ENCODE measurements at places on chromosomes 3 and 15.

- no peak for DNase-seq
These were observed 152.3 kb upstream of the STAC start for GRCh38 chr3:36227980-36228379.

- no peak for DNase-seq
These were observed 563.5 kb upstream of the TBL1XR1 start for GRCh38 chr3:177760803-177761202.

GRCh38 chr15:70318594-70319465 is 221.1 kb upstream of the TLE3 start:
- DNase-seq: no peak

GRCh38 chr3:149310796-149311534 is 22.5 kb downstream of the TM4SF18 start:
- DNase-seq: no peak

GRCh38 chr3:129548104-129548965 is 5.4 kb downstream of the H1-8 start:
- DNase-seq: no peak

GRCh38 chr3:10808974-10809373 is 7.1 kb upstream of the SLC6A11 start:
- DNase-seq: no peak

DNA sequence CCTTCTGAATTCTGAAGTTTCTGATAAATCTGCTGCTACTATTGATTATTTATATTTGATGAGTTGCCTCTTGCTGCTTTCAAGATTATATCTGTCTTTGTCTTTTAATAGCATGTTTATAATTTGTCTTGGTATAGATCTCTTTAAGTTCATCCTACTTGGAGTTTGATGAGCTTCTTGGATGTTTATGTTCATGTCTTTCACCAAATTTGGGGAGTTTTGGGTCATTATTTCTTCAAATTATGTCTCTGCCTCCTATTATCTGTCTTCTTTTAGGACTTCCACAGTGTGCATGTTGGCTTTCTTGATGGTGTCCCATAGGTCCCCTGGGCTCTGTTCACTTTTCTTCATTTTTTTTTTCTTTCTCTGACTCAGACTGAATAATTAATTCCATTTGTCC is 32.3 kb upstream of the EDEM1 start:
- no peak for DNase-seq

GRCh38 chr3:59052803-59053411 is 3.1 kb upstream of the CFAP20DC start:
- DNase-seq: no peak

DNA sequence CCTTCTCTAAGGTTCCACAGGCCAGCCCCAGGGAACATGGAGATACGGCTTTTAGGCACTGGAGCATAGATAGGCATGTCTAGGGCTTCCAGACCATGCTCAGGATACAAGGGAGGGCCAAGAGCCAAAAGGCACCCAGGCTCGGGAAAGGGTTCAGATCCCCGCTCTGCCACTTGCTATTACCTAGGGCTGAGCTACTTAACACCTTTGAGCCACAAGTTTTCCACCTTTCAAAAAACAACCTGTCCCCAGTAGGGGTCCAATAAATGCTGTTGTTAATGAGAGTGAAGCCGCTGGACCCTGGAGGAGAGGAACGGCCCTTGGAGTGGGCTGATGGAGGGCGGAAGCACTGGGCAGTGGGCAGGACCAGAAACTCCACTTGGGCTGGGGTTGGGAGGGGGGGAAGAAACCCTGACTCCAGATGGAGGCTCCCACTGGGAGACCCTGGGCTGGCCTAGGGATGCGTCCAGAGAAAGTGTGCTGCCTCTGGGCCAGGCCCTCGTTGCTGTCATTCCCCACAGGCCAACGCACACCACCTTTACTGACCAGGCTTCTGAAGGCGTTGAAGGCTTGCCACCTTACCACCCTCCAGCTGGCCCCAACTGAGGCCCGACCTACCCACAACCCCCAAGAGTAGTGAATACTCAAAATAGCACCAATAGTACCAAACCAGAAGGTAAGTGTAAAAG is 8.6 kb upstream of the ITPKA start:
- no peak for DNase-seq

GRCh38 chr3:185401319-185401955 is 38.5 kb downstream of the MAP3K13 start:
- DNase-seq: no peak

- no peak for DNase-seq
These were observed 359.6 kb downstream of the NTRK3 start for GRCh38 chr15:87896936-87897335.

DNA sequence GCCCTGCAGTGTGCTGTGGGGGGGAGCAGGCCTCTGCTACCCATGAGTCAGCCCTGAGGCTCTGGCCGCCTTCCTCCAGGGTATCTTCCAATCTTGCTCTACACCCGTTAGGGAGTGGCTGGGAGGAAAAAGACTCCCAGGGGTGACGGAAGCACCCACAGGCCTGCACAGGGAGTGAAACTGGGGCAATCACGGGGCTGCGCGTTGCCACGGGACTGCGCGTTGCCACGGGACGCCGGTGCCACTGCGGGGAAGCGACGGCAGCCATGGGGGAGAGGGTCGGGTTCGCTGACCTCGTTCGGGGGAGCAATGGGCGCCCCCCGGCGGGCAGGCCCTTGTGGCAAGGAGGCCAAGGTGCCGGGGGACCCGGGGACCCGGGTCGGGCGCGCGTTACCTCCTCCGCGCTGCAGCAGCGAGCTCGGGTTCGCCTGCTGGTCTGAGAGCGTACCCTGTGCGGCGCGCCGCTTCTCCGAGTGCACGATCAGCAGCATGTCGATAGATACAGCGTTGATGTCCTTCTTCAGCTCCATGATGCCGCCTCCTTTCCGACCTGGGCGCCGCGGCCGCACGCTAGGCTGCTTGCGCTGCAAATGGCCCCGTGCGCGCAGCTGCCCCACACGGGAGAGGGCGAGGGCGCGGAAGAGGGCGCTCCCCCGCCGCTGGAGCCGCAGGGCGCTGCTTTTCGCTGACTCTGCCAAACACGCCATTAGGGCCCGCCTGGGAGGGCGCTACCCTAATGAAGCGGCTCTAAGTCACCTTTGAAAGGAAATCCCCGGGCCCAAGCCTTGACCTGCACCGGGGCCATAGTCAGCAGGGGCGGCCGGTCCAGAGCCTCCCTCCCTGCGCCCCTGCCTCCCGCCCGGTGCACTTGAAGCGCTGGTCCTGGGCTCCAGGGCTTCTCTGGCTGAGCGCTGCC is at the start of gene KY:
Gene KY (minus strand): TSS at position 592 of the 916 bp plus-strand sequence. CDS start 62 bp downstream, at position 530.
- no peak for DNase-seq

DNA sequence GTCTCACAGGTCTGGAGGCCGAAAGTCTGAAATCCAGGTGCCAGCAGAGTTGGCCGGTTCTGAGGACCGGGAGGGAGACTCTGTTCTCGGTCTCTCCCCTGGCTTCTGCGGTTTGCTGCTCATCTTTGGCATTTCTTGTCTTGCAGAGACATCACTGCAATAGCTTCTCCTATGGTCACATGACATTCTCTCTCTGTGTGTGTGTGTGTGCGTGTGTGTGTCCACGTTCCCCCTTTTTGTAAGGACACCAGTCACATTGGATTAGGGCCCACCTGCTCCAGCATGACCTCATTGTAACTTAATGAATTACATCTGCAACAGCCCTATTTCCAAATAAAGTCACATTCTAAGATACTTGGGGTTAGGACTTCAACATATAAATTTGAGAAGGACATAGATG is 12.4 kb upstream of the ATP10A start:
- DNase-seq: no peak

DNA sequence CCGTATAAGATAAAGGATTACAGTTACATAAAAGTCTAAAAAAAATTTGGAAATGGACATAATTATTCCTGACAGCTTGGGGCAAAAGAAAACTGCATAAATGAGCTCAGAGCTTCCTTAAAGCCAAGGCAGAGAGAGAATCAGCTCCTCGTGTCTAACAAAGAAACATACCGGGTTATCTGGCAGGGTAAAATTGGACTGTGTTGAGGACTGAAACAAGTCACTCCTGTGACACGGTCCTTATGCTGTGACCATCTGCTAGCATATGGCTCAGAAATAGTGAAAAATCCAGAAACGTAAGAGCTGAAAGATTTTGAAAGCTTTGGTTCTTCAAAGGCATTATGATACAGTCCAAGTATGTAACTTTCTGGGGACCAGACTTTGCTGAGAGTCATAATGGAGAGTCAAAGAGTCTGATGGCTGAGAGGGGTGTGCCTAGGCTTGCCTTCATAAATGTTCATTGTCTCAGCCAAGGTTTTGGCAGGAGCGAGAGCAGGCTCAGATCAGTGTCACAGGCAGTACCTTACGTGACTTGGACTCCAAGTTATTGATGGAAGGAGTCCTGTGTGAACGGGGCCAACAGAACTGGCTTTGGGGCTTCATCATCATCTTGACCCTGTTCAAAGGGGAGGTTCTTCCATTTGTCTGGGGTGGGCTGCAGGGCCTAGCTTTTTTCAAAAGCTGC is 12.5 kb downstream of the MAP6D1 start:
- DNase-seq: no peak

GRCh38 chr3:3587647-3587972 is 211.6 kb upstream of the LRRN1 start:
- no peak for DNase-seq

GRCh38 chr15:71139241-71139640 is 24.0 kb downstream of the THSD4 start:
- no peak for DNase-seq

DNA sequence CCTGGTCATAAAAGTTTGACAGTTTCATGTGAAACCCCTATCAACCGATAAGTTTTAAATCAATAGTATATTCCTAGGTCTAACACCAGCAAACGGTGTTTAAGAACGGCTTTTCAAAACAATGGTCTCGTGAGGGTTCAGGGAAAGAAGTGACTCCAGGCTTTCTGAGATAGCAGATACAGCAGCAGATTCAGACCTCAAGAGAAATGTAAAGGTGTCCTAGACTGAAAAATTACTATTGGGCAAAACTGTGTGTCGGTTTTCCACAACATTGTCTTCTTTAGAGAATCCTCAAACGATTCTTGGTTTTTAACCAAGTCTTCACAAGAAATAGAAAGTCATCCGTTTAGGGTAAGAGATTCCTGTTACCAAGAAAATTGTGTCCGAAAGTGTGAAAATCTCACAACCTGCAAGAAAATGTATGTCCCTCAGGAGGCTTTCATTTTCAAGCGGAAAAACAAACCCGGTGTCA is 1.2 kb downstream of the SETD2 start:
- DNase-seq: no peak

DNA sequence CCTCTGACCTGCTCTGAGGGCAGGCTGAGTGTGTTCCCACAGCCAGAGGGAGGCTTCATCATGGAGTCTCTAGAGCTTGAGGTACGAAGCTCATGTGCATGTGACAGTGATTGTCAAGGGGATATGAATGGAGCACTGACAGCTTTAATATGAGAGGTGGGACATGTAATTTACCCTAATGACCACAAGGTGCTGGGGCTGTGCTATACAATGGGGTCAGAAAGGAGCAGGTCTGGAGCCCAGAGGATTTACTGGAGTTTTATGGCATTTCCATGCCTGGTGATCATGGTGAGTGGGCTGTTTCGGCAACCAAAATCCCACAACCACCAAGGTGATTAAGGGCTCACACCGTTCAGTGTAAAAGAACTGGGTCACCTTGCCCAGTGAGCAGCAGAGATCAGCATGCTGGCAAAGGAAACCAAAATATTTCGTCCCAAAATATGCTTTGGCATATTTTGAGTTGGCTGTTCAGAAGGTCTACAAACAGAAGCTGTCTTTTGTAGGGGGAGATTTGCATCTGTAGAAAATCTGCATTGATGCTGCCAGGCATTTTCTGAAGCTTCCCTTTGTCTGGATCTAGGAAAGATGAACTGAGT is 40.1 kb upstream of the RASGRF1 start:
- DNase-seq: no peak

DNA sequence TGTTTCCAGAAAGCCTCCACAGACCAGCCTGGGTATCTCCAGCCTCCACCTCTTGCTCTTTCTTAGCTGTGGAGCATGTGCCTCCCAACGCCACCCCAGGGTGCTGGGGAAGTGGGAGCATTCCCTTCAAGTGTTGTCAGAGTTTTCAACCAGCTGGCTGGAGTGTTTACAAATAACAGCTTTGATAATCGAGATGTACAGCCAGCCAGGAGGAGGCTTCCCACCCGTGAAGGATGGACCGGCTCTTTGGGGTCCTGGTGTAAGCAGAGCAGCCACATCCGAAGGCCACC is 8.5 kb upstream of the OXTR start:
- no peak for DNase-seq

- no peak for DNase-seq
These were observed 101.4 kb upstream of the TRPM1 start for GRCh38 chr15:31202953-31203352.

DNA sequence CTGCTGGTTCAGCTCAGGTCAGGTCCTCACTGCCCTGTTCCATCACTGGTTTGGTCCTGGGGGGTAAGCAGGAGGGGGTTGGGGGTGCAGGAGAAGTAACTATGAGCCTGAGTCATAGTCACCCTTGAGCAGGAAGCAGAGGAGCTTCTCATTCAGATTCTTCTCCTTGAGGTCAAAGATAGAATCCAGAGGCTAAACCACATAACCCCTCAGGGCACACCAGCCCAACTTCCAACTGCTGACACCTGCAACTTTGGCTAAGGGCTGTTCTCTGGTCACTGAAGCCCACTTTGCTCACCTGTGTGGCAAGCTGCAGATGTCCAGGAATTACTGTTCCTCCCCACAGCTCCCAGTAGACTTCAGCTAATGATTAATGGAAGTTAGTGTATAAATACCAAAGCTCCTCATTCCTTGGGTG is 48.8 kb upstream of the LRRFIP2 start:
- DNase-seq: no peak

- DNase-seq: no peak
These were observed 14.1 kb upstream of the CTXND1 start for GRCh38 chr15:80266113-80266512.

GRCh38 chr3:33044676-33045075 is 52.3 kb downstream of the GLB1 start:
- no peak for DNase-seq

DNA sequence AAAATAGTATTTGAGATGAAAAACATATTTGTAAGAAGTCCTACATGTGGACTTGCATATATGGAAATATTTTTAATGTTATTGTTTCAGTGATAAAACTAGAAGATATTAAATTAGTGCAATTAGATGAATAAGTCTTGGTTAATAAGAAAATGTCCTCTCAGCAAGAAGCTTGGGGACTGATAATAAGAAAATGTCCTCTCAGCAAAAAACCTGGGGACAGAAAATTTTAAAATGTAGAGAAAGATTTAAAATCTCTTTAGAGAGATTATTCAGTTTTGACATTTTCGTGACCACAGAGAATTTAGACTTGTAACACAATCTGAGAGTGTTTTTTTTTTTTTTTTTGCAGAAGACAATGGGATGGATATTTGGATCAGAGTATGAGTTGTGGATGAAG is 156.0 kb downstream of the ISL2 start:
- DNase-seq: no peak

- DNase-seq: no peak
These were observed 115.7 kb downstream of the ARRDC4 start for GRCh38 chr15:98076021-98076816.

DNA sequence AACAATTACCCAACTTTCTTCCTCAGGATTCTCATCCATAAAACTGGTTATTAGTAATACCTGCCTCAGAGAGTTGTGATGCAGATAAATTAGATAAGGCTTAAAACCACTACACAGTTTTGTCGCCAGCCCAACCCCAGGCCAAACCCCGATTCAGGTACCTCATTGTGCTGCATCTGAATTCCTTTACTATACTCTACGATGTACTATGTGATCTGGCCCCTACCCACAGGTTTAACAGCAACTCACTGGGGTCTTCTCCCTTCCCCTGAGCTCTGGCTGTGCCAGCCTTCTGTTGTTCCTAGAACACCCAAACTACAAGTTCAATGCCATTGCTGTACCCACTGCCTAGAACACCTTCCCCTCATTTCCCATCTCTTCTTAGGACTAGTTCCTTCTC is 64.6 kb downstream of the MYO5A start:
- DNase-seq: no peak

- DNase-seq: no peak
These were observed 74.6 kb downstream of the ZBTB20 start for GRCh38 chr3:115072265-115073021.

All from stimulated activated CD4-positive, alpha-beta T cell treated with anti-CD3 and anti-CD28 coated beads, Interleukin-2, amount 100 ng/mL, for 48 hours (primary cell).